Pericardium fibroblast (primary cell): ENCODE measurements at places on chromosomes 4 and X. TPM values are rescaled to one million over a fixed set of nuclear protein-coding genes. Genes with fewer than 3 reads are reported as not detected.

RAB9A gene
- 26.0 and 31.3 TPM in 2 replicates for total RNA-seq

TLR6 gene
- 1.3 and 2.5 TPM in 2 replicates for total RNA-seq

TMEM156 gene
- 0.35 TPM in 1 of 2 replicates, not detected in the other for total RNA-seq

DUSP9 gene
- 0.93 TPM in 1 of 2 replicates, not detected in the other for total RNA-seq

ZXDB gene
- total RNA-seq = 9.4 and 10.9 TPM in 2 replicates

CXCL3 gene
- total RNA-seq = 4.9 and 7.8 TPM in 2 replicates

MXRA5 gene
- total RNA-seq = 0.23 and 0.94 TPM in 2 replicates

TRAM1L1 gene
- 0.94 and 1.6 TPM in 2 replicates for total RNA-seq

MGST2 gene
- 14.4 and 26.9 TPM in 2 replicates for total RNA-seq

FABP2 gene
- not detected in 2 replicates for total RNA-seq

MAP7D2 gene
- 0.09 and 0.35 TPM in 2 replicates for total RNA-seq

TECRL gene
- total RNA-seq = not detected in 2 replicates

HSFX2 gene
- total RNA-seq = 0.68 TPM in 1 of 2 replicates, not detected in the other

NUDT11 gene
- 7.4 and 13.5 TPM in 2 replicates for total RNA-seq

CSAG1 gene
- total RNA-seq = not detected in 2 replicates

TRIM60 gene
- total RNA-seq = not detected in 2 replicates

CT45A7 gene
- total RNA-seq = not detected in 2 replicates

PF4V1 gene
- 0.94 TPM in 1 of 2 replicates, not detected in the other for total RNA-seq

ATP1B4 gene
- 0.60 TPM in 1 of 2 replicates, not detected in the other for total RNA-seq

TMSB15B gene
- 1.8 and 11.1 TPM in 2 replicates for total RNA-seq

SORCS2 gene
- 0.58 and 4.3 TPM in 2 replicates for total RNA-seq

AMOT gene
- 1.6 and 3.3 TPM in 2 replicates for total RNA-seq

STBD1 gene
- 0.94 and 4.6 TPM in 2 replicates for total RNA-seq

HTR2C gene
- total RNA-seq = not detected in 2 replicates

PGAM4 gene
- total RNA-seq = not detected in 2 replicates

ATP8A1 gene
- total RNA-seq = 0.70 and 0.85 TPM in 2 replicates

MAGEA1 gene
- total RNA-seq = not detected in 2 replicates

FAM236C gene
- not detected in 2 replicates for total RNA-seq

HSD17B13 gene
- 0.60 TPM in 1 of 2 replicates, not detected in the other for total RNA-seq

ACE2 gene
- not detected in 2 replicates for total RNA-seq

EXOC1L gene
- total RNA-seq = not detected in 2 replicates

PPP1R2C gene
- not detected in 2 replicates for total RNA-seq

PAGE1 gene
- total RNA-seq = not detected in 2 replicates

PROM1 gene
- total RNA-seq = 0.12 TPM in 1 of 2 replicates, not detected in the other
